Activated effector memory CD4-positive, alpha-beta T cell treated with anti-CD3 and anti-CD28 coated beads, Interleukin-2, amount 50 U/mL, for 16 hours (primary cell): ENCODE measurements at places on chromosomes 5 and 9.

DNA sequence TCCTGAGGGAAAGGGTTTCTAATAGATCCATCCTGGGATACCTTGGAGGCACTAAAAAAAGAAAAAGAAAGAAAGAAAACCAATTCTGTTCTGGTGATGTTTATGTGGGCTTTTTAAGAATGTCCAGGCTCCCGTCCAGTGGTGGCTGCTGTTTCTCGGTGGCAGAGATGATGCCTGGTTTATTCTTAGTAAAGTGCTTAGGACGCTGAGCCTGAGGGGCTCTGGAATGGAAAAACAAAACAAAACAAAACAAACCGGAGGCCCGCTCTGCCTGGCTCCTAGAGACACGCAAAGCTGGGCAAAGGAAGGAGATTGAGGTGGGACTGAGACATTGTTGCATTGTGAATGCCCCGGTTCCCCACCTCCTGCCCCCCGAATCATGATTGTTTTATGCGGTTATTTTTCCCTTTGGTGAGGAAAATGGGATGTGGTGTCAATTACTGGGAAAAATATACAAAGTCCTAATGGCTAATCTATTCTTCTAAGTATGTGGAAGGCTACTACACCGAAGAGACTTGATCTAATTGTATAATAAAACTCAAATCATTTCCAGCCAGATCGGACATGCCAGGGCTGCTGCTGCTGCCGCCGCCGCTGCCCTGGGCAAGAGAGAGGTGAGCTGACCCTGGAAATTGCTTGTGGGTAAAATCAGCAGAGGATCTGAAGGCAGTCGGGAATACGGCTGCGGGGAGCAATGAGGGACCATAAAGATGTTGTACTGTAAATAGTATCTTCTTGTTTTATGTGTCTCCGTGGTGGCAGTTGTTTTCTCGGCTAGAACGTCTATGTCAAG is 644.9 kb downstream of the CCDC171 start:
- DNase-seq = no peak

DNA sequence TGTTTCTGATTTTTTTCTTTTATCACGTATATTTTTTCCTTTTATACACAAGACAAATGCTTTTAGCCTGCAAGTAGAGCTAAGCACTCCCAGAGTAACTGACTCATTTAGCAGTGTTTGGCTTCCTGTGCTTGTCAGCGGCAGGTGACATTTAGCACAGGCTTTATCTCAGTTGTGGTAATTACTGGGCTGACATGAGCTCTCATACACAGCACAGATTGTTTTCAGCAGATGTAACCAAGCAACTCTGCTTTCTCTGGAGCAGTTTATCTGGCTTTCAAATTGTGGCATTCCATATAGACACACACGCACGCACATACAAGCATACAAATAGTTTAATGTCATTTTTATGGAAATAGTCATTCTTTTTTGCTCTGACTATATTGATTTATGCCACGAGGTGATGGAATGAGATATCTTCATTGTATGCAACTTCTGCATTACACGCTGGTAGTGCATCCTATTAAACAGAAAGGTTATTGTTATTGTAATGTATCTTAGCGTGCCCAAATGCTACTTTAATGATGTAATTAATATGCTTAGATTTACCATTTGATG is 379.0 kb upstream of the GRAMD2B start:
- DNase-seq = no peak

DNA sequence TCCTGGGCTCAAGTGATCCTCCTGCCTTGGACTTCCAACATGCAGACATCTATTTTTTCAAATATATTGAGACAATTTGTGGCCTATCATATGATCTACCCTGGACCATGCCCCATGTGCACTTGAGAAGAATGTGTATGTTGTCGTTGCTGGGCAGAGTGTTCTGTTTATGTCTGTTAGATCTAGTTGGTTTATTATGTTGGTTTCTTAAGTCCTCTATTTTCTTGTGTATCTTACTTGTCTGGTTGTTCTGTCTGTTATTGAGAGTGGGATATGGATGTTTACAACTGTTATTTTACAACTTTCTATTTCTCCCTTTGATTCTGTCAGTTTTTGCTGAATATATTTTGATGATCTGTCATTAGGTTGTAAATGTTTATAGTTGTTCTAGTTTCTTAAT is 10.2 kb upstream of the TMEM171 start:
- no peak for DNase-seq

- DNase-seq = no peak
These were observed 644.2 kb upstream of the CDH9 start for GRCh38 chr5:27682600-27682999.

DNA sequence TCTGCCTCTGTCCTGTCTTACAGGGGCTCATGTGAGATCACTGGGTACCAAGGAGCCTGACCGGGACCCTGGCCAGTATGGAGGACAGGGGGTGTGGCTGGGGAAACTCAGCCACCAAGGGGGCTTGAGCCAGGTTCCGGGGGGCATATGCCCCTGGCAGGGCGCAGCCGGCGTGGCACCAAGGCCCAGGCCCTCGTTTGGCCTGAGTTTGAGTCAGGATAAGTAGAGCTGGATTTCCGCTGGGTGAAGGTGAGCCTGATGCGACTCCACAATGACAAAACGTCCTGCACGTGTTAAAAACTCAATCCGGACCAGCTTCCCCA is 616 bp upstream of the TSPAN17 start:
- no peak for DNase-seq

DNA sequence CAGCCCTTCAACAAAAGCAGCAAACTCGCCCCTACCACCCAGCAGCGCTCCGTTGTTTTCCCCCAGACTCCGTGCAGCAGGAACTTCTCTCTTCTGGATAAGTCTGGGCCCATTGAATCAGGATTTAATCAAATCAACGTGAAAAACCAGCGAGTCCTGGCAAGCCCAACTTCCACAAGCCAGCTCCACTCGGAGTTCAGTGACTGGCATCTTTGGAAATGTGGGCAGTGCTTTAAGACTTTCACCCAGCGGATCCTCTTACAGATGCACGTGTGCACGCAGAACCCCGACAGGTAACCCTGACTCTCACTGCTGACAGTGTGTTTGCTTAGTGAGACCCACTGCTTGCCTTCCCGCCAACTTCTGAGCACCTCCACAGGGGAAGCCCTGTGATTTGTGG is 81.8 kb downstream of the PRDM6 start:
- DNase-seq = no peak

GRCh38 chr9:32968101-32969011 is 33.1 kb downstream of the APTX start:
- peak; percentile 83 for DNase-seq

GRCh38 chr5:173291722-173292658 is 36.2 kb downstream of the STC2 start:
- DNase-seq = no peak

GRCh38 chr5:141769671-141770070 is 87.6 kb upstream of the ARAP3 start:
- DNase-seq = no peak

DNA sequence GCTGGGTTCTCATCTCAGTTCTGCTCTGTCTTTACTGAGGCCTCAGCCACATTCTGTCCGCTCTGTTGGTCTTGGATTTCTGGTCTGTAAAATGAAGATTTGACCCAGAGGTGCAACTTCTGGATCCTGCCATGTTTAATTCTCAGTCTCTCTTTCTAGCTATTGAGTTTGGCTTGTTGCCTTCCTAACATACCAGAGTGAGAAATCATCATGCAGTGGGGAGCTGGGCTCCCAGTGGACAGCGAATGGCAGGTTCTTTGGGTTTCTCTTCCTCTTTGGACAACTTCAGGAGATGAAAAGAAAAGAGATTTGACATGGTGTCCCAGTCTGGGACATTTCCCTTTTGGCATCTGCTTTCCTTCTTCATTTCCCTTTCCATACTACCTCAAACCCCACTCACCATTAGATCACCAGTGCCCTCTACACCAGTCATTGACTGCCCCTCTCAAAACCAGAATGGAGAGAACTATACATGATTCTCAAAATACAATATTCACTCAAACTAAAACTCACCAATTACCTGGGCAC is 334.7 kb downstream of the ACTL7B start:
- no peak for DNase-seq

DNA sequence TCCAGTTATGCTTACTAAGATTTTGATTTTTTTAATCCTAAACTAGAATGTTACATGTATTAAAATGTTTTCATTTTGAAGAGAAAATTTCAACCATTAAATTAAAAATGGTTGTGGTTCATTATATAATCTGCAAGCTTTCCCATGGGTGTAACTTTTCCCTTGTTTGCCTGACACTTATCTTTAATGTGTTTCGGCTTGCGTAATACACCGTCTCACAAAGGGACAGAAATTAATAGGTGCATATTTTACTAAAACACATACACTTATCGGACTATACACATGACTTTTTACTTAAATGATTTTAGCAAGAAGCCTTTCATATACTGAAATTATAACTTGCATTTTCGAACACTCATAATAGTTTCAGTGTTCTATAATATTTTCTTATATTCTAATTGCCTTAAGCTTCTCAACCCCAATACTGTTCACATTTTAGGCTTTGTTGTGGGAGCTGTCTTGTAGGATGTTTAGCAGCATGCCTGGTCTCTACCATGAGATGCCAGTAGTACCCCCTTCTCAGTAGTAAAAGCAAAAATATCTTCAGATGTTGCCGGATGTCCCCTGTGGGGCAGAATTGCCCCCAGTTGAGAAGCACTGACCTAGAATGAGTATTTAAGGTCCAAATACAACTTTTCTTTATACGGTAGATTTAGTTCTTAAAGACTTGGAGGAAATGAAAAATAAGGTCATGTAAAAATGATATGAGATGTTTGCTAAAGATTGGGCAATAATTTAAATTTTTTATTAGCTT is 28.6 kb downstream of the UGCG start:
- DNase-seq = no peak

DNA sequence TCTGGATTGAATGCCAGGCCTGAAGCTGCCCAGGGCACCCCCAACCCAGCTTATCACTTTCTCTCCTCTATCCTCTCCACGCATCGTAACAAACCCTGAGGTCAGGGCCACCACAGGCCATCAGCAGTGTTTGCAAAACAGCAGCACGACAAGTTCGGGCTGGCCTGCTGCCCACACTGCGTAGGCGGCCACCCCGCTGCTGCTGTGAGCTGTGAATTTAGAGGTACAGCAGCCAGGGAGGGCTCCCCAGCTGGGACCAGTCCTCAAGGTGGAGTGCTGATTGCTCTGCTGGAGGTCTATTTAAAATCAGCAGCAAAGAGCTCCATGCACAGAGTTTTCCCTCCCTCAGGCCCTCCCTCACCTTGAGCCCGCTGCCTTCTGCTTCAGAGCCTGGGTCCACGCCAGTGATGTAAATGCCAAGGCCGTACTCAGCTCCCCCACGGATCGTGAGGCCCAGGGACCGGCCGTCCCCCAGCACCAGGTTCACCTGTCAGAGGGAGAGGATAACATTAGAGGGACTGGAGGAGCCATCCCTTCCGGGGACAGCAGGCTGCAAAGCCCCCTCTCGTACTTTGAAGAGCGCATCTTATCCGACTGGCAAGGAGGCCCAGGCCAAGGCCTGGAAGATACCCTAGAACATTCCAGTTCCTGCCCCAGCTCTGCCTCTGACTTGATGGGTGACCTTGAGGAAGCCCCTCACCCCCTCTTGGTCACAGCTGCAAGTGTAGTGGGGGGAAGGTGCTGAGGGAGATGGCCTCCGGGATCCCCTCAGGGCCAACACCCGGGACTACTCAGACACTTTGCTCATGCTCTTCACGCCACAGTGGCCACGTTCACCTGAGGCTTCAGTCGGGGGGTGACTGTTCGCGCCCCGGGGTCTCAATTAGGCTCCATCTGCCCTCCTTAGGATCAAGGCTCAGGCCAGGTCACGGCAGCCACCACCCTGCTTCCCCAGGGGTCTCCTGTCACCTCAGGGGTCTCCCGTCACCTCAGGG is 39.1 kb downstream of the WHRN start:
- no peak for DNase-seq

GRCh38 chr9:114844766-114845165 is 38.9 kb upstream of the TNFSF15 start:
- no peak for DNase-seq

DNA sequence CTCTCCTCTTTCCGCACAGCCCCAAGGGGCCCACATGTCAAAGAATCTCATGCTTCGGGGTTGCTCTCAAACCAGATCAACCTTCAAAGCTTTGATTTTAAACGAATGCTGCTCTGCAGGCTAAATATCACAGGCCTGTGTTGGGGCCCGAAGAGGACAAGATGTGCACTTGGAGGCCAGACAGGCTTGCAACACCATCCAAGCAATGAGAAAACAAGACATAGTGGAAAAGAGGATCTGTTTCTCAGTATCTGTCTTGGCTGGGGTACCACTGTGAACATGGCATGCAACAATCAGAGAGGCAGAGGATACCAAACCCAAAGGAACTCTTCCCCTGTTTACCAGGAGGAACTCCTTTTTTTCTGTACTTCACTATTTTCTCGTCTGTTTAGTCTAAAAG is 321.8 kb downstream of the SLIT3 start:
- DNase-seq = no peak

- DNase-seq = no peak
These were observed 36.1 kb upstream of the NXNL2 start for GRCh38 chr9:88498880-88499279.

- DNase-seq = no peak
These were observed 75.2 kb downstream of the PDE6A start for GRCh38 chr5:149869411-149869821.

DNA sequence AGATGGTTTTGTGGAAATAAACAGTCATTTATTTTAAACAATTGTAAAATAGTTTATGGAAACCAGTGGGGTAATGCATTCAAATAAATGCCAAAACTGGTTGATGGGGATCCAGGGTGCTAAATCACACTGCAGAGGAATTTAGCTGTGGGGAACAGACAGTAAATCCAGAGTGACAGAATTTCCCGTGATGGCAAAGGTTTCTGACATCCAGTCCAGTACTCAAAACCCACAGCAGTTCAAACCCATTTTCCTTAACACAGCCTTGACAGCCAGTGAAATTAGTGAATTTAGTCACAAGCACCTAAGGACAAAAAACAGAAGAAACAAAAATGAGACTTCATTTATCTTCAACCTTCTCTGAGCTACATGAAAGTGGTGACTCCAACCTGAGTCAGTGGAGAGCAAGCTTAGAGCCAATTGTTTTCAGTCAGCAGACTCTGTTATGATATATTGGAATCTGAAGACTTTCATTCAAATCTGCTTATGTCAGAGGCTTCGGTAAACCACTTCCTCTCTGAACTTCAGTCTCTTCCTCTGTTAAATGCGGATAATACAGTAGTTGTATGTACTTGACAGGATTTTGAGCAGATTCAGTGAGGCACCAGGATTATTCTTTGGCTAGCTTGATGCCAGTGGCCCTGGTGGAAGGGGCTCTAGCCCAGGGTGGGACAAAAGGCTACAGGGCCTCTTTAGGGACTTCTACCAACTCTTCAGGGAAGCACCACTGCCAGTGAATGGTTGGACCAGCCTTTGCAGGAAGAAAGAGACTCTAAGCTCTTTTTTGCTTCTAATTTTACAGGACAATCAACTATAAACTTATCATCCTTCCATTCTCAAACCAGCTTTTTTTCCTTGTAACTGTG is 185.3 kb downstream of the MAPKAP1 start:
- no peak for DNase-seq

DNA sequence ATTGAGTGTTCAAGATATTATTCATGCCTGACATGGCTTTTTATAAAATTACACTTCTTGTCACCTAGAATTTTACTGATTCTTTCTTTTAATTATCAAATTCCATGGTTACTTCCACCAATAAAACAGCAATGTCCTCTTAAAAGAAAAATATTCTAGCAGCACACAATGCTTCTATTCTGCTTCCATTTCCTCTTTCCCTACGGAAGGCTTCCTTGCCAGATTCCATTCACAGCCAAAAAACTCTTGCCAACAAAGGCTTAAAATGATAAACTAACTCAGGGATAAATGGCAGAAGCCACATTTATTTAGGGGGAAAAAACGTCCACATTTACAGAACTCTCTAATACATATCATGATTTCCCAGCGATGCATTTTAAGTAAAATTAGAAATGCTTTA is 111.6 kb downstream of the CTNND2 start:
- no peak for DNase-seq
